ENCODE measurements at places on chromosomes 6 and 20. TPM values are rescaled to one million over a fixed set of nuclear protein-coding genes. Genes with fewer than 3 reads are reported as not detected.

PDYN gene
- not detected for polyA plus RNA-seq

TFAP2B gene
- 0.20 TPM for polyA plus RNA-seq

NKX2-2 gene
- polyA plus RNA-seq = not detected

PI3 gene
- polyA plus RNA-seq = not detected

PLCB4 gene
- 11.5 TPM for polyA plus RNA-seq

POM121L2 gene
- 0.03 TPM for polyA plus RNA-seq

BMP5 gene
- polyA plus RNA-seq = 28.2 TPM

HSPA12B gene
- polyA plus RNA-seq = 11.8 TPM

SCUBE3 gene
- polyA plus RNA-seq = 8.4 TPM

LTB gene
- polyA plus RNA-seq = 1.4 TPM

PGM3 gene
- 9.2 TPM for polyA plus RNA-seq

GPX6 gene
- polyA plus RNA-seq = not detected

SLC17A2 gene
- polyA plus RNA-seq = 0.04 TPM

CITED2 gene
- polyA plus RNA-seq = 70.8 TPM

SMIM13 gene
- 7.5 TPM for polyA plus RNA-seq
